ENCODE measurements at places on chromosomes 6 and 20.

- DNase-seq, result no peak
Observed at GRCh38 chr6:159933077-159933476, 35.8 kb upstream of the IGF2R start.

GRCh38 chr20:61161726-61162390 is 90.2 kb upstream of the CDH4 start:
- DNase-seq, result peak; percentile 69

DNA sequence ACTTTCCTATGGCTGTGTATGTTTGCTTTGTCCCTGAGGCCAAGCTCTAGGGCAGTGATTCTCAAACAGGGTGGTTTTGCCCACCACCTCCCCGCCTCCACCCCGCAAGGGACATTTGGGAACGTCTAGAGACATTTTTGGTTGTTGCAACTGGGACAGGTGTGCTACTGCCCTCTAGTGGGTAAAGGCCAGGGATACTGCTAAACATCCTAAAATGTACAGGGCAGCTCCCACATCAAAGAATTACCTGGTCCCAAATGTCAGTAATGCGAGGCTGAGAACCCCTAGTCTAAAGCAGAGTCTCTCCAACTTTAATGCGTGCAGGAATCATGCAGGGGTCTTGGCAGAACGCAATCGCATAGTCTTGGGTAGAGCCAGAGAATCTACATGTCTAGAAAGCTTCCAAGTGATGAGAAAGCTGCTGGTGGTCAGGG is 5.1 kb downstream of the KCNS1 start:
- peak; percentile 59 for DNase-seq

DNA sequence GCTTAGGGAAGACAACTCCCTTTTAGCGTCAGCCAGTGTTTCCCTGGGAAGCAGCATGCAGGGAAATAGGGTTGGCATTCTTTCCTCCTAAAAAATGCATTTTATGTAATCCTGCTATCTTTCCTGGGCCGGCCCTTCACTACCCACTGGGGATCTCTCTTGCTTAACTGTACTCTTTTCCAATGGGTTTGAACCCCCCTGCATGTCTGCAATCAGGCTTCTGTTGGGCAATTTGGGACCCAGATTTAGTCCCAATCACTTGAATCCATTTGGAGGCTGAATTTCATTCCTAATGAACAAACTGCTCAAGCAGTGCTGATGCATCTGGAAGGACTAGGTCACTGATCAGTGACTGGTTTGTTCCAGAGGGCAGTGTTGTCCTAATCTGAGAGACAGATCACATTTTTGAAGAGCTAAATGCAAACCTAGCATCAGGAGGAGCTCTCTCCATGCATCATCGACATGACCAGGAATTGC is 152.0 kb downstream of the TSHZ2 start:
- DNase-seq, result no peak

GRCh38 chr20:64037498-64038213 is 1.7 kb downstream of the C20orf204 start:
- DNase-seq, result peak; percentile 73

DNA sequence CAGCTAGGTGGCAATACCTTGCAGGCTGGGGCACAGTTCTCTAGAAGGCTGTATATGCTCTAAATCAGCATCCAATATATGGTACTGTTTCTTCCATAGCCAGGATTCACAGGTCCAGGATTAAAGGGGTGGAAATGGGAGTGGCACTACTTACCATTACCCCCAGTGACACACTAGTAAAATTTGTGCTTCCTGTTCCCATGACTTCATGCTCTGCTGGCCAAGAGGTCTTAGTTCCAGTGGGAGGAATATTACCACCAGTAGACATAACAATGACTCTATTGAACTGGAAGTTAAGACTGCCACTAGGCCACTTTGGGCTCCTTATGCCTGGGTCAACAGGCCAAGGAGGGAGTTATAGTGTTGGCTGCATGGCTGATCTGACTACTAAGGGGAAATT is 174.3 kb upstream of the TNFAIP3 start:
- no peak for DNase-seq

DNA sequence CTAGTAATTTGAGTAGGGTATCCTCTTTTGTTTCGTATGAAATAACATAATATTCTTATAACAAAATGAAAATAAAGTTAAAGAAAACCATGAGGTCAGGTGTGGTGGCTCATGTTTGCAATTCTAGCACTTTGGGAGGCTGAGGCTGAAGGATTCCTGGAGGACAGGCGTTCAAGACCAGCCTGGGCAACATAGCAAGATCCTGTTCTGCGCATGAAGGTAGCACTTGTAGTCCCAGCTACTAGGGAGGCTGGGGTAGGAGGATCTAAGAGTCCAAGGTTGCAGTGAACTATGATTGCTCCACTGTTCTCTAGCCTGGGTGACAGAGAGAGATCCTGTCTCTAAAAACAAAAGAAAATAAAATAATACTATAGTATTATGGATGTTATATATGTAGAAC is 145.6 kb downstream of the PDSS2 start:
- DNase-seq, result no peak

DNA sequence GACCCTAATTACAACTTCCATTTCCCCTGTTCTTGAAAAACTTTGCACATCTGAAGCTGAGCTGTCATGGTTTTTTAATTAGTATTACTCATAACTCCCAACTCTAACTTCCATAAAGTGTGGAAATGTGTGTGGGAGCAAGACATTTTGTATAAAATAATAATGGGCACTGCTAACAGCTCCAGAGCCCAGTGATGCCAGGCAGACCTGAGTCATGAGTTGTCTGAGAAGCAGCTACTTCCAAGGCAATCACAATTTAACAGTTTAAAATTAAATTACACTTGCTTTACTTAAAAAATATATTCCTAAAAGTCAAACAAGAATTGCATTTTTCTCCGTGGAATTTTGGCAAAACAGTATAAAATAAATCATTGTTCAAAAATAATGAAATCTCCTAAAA is 6.4 kb downstream of the SLC2A12 start:
- DNase-seq, result no peak

DNA sequence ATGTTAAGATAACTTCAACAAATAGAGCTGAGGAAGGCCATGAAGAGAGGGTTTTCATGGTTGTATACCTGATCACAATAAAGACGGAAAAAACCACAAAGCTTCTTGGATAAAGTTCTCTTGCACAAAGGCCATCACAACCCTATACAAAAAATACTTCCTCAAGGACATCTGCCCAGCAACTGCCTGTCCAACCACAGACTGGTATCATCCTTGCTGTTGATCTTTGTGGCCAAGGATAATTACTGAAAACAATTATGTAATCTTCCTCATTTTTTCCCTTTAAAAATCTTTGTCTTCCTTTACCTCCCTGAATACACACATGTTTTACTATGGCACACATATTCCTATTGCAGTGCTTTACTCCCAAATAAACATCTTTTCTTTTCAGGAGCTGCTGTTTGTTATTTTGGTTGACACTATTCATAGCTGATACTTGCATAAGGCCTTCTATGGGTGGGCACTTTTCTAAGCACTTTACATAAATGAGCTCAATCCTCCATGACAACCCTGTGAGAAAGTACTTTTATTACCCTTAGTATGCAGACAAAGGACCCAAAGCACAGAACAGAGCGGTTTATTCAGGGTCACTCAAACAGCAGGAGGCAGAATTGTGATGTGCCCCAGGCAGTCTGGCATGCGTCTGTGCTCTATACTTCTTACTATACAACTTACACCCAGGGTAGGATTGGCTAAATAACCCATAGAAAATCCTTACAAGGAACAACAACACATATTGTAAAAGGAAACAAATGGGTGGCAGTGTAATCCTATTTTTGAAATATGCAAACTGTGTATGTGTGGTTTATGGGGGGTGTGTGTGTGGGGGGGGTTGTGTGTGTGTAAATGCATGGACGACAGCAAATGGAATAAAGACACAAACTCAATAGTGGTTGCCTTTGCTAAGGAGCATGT is 35.1 kb downstream of the SNRNP48 start:
- DNase-seq, result no peak

GRCh38 chr20:16607364-16608276 is 34.4 kb upstream of the KIF16B start:
- peak; percentile 37 for DNase-seq

DNA sequence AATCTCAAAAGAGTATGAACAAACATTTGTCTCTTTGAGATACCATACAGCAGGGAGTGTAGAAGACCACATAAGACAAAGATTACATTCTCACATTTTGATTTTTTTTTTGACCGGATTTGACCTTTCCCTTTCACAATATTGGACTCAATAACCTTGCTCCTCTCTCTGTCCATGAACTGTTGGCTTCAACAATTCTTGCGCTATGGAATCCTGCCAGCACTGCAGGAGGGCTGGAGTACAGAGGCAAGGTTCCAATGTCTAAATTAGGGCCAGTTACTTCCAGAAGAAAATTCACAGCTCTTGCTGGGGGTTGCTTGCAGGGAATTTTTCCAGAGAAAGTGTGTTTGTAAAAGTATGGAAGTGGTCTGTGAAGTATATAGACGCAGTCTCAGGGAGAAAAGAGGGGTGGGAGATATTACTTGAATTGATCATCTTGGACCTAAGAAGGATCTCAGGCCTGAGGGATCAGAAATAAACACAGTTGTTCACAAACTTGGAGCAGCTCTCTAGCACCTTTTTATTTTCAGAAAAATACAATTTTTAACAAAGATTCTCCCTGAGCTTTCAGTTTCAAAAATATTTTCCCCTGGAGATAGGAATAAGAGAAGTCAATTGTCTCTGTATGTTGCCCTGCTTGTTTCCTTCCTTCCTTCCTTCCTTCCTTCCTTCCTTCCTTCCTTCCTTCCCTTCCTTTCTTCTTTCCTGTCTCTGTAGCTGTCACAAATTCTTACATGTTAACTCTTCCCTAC is 765.9 kb downstream of the BCKDHB start:
- DNase-seq, result no peak

DNA sequence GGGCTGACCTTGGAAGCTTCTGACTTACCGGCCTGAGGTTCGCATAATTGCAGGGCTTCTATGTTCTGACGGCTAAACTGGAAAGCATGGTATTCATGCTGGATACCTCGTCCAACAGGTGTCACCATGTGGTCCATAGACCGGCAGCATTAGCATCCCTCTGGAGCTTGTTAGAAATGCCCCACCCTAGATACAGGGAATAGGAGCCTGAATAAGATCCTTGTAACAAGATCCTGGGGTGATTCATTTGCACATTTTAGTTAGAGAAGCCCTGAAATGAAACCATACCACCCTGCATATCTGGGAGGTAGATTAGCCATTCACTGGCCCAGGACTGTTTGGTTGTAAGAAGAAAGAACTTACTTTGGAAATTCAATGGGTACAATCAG is 77.7 kb downstream of the TMEM170B start:
- DNase-seq, result no peak

GRCh38 chr20:33370291-33370690 is 31.0 kb downstream of the CDK5RAP1 start:
- DNase-seq, result no peak

DNA sequence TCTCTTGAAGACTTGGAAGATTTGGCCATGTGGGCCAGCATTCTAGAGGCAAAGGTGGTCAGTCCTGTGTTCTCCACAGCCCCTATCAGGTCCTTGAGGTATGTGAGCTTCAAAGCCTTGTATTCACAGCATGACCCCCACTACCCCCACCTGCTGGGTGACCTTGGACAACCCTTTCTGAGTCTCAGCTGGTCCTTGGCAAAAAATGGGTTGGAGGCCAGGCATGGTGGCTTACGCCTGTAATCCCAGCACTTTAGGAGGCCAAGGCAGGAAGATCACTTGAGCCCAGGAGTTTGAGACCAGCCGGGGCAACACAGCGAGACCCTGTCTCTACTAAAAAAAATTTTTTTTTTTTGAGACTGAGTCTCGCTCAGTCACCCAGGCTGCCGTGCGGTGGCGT is 42.6 kb downstream of the UBE2V1 start:
- DNase-seq, result no peak

GRCh38 chr6:80622641-80623040 is 516.2 kb downstream of the BCKDHB start:
- no peak for DNase-seq

DNA sequence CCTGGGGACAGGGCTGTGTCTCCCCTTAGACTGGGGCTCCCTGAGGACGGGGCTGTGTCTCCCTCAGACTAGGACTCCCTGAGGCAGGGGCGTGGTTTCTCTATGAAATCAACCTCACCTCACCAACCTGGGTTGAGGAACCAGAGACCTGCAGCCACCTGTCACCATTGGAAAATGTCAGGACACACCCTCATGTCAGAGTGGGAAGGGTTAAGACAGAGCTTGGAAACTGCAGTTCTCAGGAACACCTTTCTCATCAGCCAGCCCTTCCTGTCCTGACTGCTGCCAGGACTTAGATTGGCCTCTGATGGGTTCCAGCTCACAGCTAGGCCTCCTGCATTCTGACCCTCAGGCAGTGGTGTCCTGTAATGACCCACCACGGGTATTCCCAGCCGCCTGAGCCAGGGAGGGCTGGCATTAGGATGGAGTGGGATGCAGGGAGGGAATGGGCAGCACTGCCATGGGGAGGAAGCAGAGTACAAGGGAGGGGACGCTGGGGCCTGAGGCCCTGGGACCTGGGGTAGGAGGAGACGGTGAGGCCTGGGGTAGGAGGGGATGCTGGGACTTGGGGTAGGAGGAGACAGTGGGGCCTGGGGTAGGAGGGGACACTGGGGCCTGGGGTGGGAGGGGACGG is 76.3 kb downstream of the MRPL14 start:
- no peak for DNase-seq

DNA sequence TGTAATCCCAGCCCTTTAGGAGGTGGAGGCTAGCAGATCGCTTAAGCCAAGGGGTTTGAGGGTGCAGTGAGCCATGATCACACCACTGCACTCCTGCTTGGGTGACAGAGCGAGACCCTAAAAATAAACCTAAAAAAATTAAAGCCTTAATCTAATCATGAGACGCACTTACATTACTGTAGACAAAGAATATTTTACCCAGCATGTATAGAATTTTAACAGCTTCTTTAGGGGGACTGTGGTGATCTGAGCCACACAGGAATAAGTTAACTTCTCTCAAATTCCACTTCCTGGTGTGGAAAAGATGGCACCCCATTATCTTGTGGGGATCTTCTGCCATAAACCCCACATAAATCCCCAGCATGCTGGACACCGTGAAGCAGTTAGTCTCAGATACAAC is 2.3 kb upstream of the OOEP start:
- DNase-seq, result no peak

GRCh38 chr20:13817342-13817741 is 32.5 kb downstream of the NDUFAF5 start:
- no peak for DNase-seq

DNA sequence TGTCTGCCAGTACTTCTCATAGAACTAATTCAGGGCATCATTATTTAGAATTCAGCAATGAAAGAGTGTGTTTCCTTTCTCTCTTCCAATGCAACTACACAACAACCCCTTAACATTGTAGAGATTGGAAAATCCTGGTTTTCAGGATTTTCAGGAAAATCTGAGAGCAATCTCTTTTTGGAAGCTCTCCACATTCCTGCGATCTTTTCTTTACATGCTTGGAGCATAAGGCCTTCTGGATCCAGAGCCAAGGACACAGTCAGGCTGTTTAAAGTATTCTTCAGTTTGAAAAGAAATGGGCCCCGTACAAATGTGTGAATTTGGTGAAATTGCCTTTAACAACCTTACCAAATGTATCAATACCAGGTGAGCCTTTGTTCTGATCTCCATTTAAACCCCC is 469.7 kb downstream of the PKHD1 start:
- DNase-seq, result no peak

GRCh38 chr6:147421903-147422302 is 86.6 kb upstream of the SAMD5 start:
- DNase-seq, result no peak
